SK-N-DZ (cell line): ENCODE measurements at places on chromosomes 3 and 15.

GRCh38 chr15:68113273-68113672 lies 59.2 kb downstream of the PIAS1 start:
- peak; percentile 2 for DNase-seq

- DNase-seq, result no peak
Observed at GRCh38 chr3:159897331-159898075, 91.1 kb upstream of the IL12A start.

DNA sequence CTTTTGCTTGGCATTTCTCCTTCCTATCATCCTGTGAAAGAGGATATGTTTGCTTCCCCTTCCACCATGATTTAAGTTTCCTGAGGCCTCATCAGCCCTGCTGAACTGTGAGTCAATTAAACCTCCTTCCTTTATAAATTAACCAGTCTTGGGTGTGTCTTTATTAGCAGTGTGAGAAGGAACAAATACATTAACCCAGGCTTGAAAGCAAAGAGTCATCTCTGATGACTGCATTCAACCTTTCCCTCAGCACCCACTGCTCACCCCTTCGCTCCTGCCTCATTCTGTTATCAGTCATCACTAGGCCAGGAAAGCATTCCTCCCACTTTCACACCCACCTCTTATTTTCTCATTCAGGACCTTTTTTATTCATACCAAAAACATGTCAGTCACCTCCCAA lies 59.6 kb upstream of the CASR start:
- no peak for DNase-seq

GRCh38 chr15:38398134-38398533 lies 55.8 kb upstream of the FAM98B start:
- DNase-seq, result no peak

GRCh38 chr3:24197809-24198208 lies 252.7 kb downstream of the NR1D2 start:
- no peak for DNase-seq

- no peak for DNase-seq
Observed at GRCh38 chr3:138670407-138670806, 61.8 kb downstream of the FAIM start.

- DNase-seq, result no peak
Observed at GRCh38 chr3:58077596-58078285, 69.5 kb downstream of the FLNB start.

- DNase-seq, result no peak
Observed at GRCh38 chr3:13792512-13793371, 87.1 kb downstream of the WNT7A start.
